ENCODE measurements at places on chromosomes 12 and 14. TPM values are rescaled to one million over a fixed set of nuclear protein-coding genes. Genes with fewer than 3 reads are reported as not detected.

GRCh38 chr14:101600891-101601605 is 39.8 kb downstream of the DIO3 start:
- no peak overlapping the region for H3K27ac ChIP-seq
- peaks cover 30% of the 10 kb centered on the region for H3K4me1 ChIP-seq

DNA sequence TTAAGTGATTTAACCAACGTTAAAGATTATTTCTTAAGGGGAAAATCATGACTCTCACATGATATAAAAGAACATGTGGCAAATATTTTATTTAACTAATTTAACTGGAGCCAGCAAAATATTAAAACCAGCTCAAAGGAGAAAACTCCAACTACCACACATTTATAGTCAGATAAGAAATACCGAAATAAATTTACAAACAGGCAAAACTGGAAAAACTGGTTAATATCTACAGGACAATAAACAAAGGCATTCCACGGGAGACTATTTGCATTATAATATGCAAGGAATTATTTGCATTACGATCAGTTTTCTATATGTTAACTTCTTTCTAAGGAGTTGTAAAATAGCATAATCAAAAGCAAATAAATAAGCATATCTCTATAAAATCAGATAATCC is 13.8 kb upstream of the BCL2L14 start:
- DNase-seq = no peak
- no peaks in the 10 kb centered on the region for H3K36me3 ChIP-seq
- no peak overlapping the region for H3K27ac ChIP-seq
- no peaks in the 10 kb centered on the region for H3K4me1 ChIP-seq
- H3K27me3 ChIP-seq = peaks cover 27% of the 10 kb centered on the region
- no peak overlapping the region for H3K4me3 ChIP-seq

- peaks cover 6% of the 10 kb centered on the region for H3K4me1 ChIP-seq
- H3K36me3 ChIP-seq = peaks cover 9% of the 10 kb centered on the region
- H3K4me3 ChIP-seq = no peak overlapping the region
- DNase-seq = no peak
- no peak overlapping the region for H3K27ac ChIP-seq
These were observed 151.7 kb downstream of the RPAP3 start for GRCh38 chr12:47554046-47554653.

GRCh38 chr12:22299294-22299912 is 35.1 kb downstream of the ST8SIA1 start:
- peaks cover 11% of the 10 kb centered on the region for H3K36me3 ChIP-seq
- H3K27ac ChIP-seq = no peak overlapping the region
- H3K4me1 ChIP-seq = no peaks in the 10 kb centered on the region
- no peak for DNase-seq
- H3K27me3 ChIP-seq = peaks cover 6% of the 10 kb centered on the region

DNA sequence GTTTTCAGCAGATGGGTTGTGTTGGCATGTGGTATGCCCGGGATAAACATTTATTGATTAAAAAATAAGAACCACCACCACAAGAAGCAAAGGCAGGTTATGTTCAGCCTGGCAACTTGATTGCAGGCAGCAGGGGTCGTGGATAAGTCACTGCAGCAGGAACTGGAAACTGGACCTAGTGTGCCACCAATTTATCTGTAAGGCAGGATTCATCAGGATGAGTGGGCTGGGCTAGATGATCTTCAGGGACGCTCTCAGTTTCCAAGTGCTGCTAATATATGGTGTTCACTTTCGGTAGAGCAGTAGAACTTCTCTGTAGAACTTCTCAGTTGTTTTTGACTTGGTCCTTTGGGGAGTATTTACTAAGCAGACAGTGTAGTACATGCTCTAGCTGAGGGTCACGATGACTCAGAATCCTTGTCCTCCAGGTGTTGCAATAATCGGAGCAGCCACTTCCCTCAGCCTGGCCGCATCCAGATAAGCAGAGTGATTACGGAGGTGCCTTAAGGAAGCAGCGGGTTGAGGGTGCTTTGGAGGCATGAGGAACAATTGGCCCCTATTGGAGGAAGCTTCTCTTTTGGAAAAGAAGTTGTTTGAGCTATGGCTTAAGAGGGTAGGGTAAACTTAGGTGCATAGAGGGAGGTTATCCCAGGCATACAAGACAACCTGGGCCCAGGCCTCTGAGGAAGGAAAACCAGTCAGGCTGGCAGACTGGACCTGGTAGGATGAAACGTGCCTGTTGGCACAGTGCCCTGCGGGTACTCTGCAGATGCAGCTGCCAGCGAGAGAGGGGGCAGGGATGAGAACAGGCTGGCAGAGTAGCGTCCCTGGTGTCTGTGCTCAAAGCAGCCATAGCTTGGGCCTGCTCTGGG is 104.0 kb downstream of the GPR135 start:
- H3K4me3 ChIP-seq = no peak overlapping the region
- no peak overlapping the region for H3K27ac ChIP-seq
- no peaks in the 10 kb centered on the region for H3K27me3 ChIP-seq

- H3K4me3 ChIP-seq = peak overlapping the region; percentile 23
- peak overlapping the region; percentile 18 for H3K27ac ChIP-seq
- no peaks in the 10 kb centered on the region for H3K27me3 ChIP-seq
- no peak for DNase-seq
- peaks cover 31% of the 10 kb centered on the region for H3K4me1 ChIP-seq
These were observed 83.4 kb downstream of the HECTD1 start for GRCh38 chr14:31124197-31124596.

Gene PPP1R1A
- not detected for total RNA-seq

Gene ACSM4
- not detected for total RNA-seq

- no peak overlapping the region for H3K27ac ChIP-seq
- no peaks in the 10 kb centered on the region for H3K27me3 ChIP-seq
- DNase-seq = no peak
- H3K36me3 ChIP-seq = no peaks in the 10 kb centered on the region
These were observed 228.8 kb downstream of the C12orf75 start for GRCh38 chr12:105559310-105559709.

Gene REP15
- total RNA-seq = 0.56 TPM

GRCh38 chr12:116338064-116338846 is 60.8 kb upstream of the MED13L start:
- H3K27me3 ChIP-seq = peaks cover 6% of the 10 kb centered on the region
- no peak for DNase-seq
- peak overlapping the region; percentile 49 for H3K27ac ChIP-seq
- peaks cover 10% of the 10 kb centered on the region for H3K4me1 ChIP-seq
- H3K36me3 ChIP-seq = no peaks in the 10 kb centered on the region

DNA sequence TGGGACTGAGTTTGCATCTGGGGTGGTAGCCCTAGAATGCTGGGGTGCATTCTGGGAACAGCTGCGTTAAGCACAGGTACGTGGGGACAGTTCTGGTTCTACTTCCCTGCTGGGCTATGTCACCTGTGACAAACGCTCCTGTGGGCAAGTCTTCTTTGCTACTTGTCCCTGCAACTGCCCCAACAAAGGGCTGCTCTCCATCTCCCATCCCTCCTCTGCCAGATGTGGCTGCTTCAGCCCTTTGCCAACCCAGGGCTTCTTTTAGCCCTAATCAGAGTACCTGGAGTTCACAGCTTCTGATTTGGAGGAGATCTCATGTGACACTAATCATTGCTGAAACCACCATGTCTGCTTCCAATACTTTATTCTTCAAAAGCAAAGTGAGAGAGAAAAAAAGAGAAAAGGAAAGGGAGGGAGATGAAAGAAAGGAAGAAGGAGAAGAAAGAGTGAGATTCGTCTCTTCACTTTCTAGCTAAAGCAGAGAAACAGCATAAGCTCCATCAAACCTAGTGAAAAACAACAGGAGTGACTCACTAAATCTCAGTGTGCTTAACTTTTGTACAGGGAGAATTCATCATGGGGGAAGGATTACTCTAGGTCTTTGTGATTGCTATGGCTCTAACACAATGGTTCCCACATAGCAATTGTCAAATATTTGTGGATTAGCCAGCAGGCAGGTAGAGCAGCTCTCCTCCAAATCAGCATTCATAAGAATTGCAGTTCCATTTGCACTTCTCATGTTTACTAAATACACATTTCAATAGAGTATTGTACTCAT is 174.8 kb downstream of the LRIG3 start:
- H3K4me3 ChIP-seq = no peak overlapping the region
- no peaks in the 10 kb centered on the region for H3K36me3 ChIP-seq
- no peaks in the 10 kb centered on the region for H3K4me1 ChIP-seq
- no peak for DNase-seq
- no peak overlapping the region for H3K27ac ChIP-seq

Gene CLEC12A
- total RNA-seq = 2.0 TPM

Gene COL2A1
- not detected for total RNA-seq

DNA sequence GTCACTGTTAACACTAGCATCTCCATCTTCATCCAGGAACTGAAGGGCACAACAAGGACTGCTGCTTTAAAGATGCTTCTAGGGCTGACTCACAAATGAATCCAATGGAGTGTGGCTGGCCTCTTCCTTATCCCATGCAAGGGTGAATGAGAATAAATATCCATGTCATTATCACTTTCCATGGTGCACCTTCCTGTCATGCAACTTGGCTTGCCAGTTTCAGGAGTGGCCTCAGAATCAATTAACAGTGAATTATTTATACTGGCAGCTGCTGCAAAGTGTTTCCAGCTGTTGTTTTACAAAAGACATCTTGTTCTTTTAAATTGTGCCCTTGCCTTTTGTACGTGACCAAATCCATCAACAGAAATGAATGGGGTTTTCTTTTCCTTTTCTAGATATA is 499.3 kb upstream of the TMEM132C start:
- no peak overlapping the region for H3K4me3 ChIP-seq
- no peaks in the 10 kb centered on the region for H3K27me3 ChIP-seq
- no peaks in the 10 kb centered on the region for H3K36me3 ChIP-seq
- H3K27ac ChIP-seq = no peak overlapping the region
- no peak for DNase-seq

DNA sequence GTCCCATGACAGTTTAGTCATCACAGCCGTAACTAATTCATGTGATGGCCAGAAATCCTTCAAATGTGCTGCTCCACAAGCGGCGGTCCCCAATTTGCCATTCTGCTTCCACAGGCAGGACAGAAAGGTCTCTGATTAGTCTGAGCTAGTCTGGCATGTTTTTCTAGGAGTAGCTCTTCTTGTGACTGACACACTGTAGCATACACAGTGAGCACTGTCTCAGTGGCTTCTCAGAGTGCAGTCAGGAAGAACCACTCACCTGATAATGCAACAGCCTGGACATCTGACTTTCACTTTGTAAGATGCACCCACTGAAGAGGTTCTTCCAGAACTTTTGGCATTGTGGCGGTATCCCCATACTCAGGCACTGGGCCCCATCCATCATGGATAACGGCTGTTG is 1266.2 kb downstream of the TMEM121 start:
- DNase-seq = no peak

GRCh38 chr14:34003082-34003668 is 52.3 kb upstream of the EGLN3 start:
- H3K27ac ChIP-seq = no peak overlapping the region
- H3K27me3 ChIP-seq = peaks cover 9% of the 10 kb centered on the region
- H3K36me3 ChIP-seq = no peaks in the 10 kb centered on the region

DNA sequence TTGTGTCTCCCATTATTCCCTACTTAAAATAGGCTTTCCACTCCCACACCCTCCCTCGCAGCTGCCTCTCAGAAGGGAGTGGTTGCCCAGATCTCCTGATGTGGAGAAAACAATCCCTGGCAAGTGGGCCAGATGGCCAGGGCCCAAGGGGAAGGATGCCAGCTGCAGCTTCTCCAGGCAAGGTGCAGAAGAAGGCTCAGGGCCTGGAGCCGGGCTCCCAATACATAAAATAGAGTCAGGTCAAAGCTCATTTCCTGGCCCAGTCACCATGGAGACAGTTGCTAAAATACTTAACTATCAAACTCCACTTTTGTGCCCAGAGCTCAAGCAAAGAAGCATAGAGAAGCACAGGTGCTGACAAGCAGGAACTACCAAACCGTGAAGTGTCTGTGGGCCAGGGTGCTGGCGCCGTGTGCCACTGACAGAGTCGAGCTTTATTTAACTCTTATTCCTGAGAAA is 45.7 kb upstream of the ITPR2 start:
- H3K27me3 ChIP-seq = peaks cover 5% of the 10 kb centered on the region
- no peaks in the 10 kb centered on the region for H3K4me1 ChIP-seq
- no peaks in the 10 kb centered on the region for H3K36me3 ChIP-seq
- no peak overlapping the region for H3K4me3 ChIP-seq

- peaks cover 18% of the 10 kb centered on the region for H3K27me3 ChIP-seq
- no peaks in the 10 kb centered on the region for H3K36me3 ChIP-seq
- no peak overlapping the region for H3K4me3 ChIP-seq
- no peak overlapping the region for H3K27ac ChIP-seq
These were observed 6.6 kb upstream of the WNT5B start for GRCh38 chr12:1622406-1622805.

Gene PRH2
- total RNA-seq = not detected

DNA sequence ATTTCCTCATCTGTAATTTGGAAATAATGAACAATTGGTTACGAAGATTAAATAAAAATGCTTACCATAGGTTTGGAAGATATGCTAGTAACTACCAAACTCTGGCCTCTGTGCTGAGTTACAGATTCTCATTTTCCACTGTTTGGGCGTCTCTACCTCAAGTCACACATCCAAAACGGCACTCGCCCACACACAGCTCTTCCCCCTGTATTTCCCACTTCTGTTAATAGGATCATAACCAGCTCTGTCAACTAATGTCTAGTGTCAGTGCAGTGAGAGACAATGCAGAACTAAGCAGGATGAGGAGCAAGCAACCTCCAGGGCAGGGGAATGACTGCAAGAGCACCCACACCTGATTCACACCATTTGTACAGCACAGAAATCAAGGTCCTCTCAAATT is 10.9 kb upstream of the SYCP3 start:
- H3K36me3 ChIP-seq = peaks cover 39% of the 10 kb centered on the region
- no peak overlapping the region for H3K27ac ChIP-seq
- DNase-seq = no peak
- H3K4me1 ChIP-seq = peaks cover 11% of the 10 kb centered on the region
- no peaks in the 10 kb centered on the region for H3K27me3 ChIP-seq

DNA sequence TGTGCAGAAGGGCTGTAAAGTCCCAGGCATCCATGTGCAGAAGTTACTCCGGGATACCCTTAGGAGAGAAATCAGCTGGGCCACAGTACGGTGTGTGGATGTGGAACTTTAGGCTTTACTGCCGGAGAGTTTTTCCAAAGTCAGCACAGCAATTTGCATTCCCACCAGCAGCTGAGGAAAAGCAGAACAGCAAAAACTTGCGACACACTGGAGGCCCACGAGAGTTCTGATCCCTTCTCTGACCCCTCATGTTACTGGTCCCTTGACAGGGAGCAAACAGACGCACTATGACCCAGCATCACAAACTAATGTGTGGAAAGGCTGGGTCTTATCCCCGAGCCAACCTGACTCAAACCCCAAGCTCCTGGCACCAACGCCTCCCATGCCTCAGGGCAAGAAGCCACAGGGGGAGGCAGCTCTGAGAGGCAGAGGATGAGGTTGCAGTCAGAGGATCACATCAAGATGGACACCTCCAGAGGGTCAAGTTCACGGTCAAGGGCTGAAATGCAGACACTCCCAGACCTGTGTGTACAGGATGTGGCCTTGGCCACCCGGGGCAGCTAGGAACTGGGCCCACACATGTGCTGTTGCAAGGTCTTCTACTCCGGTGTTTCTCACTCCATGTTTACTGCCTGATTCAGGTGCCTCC is 38.6 kb downstream of the CCDC88C start:
- H3K4me1 ChIP-seq = peaks cover 89% of the 10 kb centered on the region
- no peaks in the 10 kb centered on the region for H3K27me3 ChIP-seq
- H3K36me3 ChIP-seq = peaks cover 4% of the 10 kb centered on the region
- peak overlapping the region; percentile 96 for H3K27ac ChIP-seq
